LHCN-M2 (cell line): ENCODE measurements at places on chromosomes 12 and 14. TPM values are rescaled to one million over a fixed set of nuclear protein-coding genes. Genes with fewer than 3 reads are reported as not detected.
A peak's percentile ranks its signal among the peaks of the same experiment; 100 is the strongest.

Gene NFE2
- total RNA-seq: 0.06 TPM in 1 of 2 replicates, not detected in the other

Gene ITFG2
- total RNA-seq: 13.9 and 14.6 TPM in 2 replicates

- peak; percentile 36 for DNase-seq
Measured at GRCh38 chr14:36751920-36752319, 90.3 kb downstream of the PAX9 start.

GRCh38 chr12:50017641-50018040 lies 7.7 kb downstream of the RACGAP1 start:
- peak; percentile 24 for DNase-seq

GRCh38 chr12:32589165-32589865 lies 89.8 kb upstream of the DNM1L start:
- DNase-seq: no peak

- no peak for DNase-seq
Measured at GRCh38 chr14:51023964-51024363, 70.9 kb downstream of the TRIM9 start.

Gene CMKLR1
- total RNA-seq: 15.4 and 17.1 TPM in 2 replicates

GRCh38 chr12:30613119-30613830 lies 82.4 kb downstream of the IPO8 start:
- peak; percentile 19 for DNase-seq

Gene SELPLG
- 1.5 and 2.1 TPM in 2 replicates for total RNA-seq

Gene DPPA3
- not detected in 2 replicates for total RNA-seq

DNA sequence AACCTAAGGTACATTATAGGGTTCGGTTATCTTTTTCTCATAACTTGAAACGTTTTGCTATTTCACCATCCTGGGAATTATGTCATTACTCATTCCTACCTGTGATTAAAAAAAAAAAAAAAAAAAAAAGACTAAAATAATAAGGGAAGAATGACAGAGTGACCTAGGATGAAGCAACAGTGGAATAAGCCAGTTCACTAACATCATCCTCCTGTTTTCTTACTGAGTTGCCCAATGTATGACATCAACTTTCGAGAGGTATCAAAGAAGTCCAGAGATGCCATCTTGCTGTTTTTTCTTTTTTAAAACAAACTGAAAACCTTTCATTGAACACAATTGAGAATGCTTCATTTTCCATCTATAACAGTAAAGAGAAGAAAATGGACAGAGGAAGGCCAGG lies 42.8 kb downstream of the AMN start:
- DNase-seq: no peak

Gene CAND1
- 84.5 and 91.4 TPM in 2 replicates for total RNA-seq

GRCh38 chr12:89225808-89226411 lies 126.4 kb downstream of the DUSP6 start:
- peak; percentile 83 for DNase-seq

Gene RPGRIP1
- total RNA-seq: not detected in 2 replicates

GRCh38 chr12:43273467-43273866 lies 278.5 kb downstream of the ADAMTS20 start:
- DNase-seq: no peak

- DNase-seq: peak; percentile 56
Measured at GRCh38 chr12:65765436-65765813, 58.9 kb upstream of the HMGA2 start.

Gene CACNA1C
- 0.13 and 0.57 TPM in 2 replicates for total RNA-seq

DNA sequence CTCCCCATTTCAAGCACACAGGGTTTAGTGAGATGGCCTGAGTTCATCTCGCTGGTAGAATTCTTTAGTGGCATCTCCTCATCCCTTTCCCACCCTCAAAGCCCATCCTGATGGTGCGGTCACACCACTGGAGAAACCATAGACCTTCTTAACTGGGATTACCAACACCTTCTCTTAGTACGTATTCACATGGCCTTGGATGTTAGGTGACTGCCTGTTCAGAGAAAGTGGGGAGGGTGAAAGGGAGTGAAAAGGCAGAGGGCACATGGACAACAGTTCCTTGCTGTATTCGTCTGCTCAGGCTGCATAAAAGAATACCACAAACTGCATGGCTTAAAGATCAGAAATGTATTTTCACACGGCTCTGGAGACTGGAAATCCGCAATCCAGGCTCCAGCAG lies 306.1 kb downstream of the ZFP36L1 start:
- DNase-seq: no peak

- DNase-seq: no peak
Measured at GRCh38 chr12:94839347-94839746, 164.2 kb downstream of the NDUFA12 start.

Gene RNF212B
- total RNA-seq: not detected in 2 replicates

Gene MMP14
- total RNA-seq: 292 and 331 TPM in 2 replicates

- DNase-seq: no peak
Measured at GRCh38 chr12:100508751-100509150, 35.1 kb downstream of the NR1H4 start.

Gene SPX
- 2.1 and 3.1 TPM in 2 replicates for total RNA-seq

Gene KSR2
- under 0.01 TPM in 1 of 2 replicates, not detected in the other for total RNA-seq

DNA sequence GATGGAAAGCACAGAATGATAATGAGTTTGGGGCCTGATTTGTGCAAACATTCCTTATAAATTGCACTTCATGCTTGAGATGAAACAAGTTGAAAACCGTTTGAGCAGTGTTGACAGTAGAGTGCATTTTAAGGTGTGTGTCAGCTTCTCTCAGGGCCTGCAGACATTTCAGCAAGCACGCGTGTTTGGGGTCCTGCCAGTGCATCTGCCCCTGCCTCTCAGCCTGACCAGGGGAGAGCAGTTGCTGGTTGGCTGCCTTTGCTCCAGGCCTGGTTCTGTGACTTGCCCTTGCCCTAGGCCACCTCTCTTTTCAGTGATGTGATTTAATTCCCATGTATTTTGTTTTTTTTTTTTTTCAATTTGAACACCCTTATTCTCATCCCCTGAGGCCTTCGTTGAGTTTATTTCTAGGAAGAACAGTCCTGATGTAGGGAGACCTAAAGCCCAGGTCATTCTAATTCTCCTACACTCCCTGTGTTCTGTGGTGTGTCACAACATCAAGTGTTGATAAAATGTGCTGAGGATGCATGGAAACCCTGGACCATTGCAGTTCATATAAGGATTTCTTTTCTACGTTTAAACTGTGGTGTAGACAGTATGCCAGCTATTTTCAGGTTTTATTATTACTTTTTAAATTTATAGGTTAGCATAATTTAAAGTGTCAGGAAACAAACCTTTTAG lies 40.1 kb upstream of the AMN start:
- DNase-seq: peak; percentile 11

- no peak for DNase-seq
Measured at GRCh38 chr12:14171106-14171505, 189.7 kb upstream of the GRIN2B start.

Gene PTCSC3
- total RNA-seq: not detected in 2 replicates
